ENCODE measurements at places on chromosomes 16 and 17.

DNA sequence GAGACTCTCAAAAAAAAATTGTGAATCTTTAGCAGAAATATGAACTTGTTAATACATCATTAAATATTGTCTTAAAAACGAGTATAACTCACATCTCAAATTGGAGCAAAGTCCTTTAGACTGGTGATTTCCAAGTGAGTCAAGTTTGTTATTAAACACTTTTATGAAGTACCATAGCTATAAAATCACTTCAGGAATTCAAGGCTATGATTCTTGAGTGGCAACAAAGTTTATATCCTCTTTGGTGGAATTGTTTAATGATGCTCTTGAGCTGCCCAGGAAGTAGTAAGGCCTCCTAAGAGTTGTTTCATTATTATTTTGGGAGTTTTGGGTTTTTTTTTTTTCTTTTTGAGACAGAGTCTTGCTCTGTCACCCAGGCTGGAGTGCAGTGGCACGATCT, 16.7 kb upstream of the BLMH start:
- DNase-seq = no peak

- no peak for DNase-seq
Measured at GRCh38 chr16:23304620-23305019, 2.5 kb downstream of the SCNN1B start.

DNA sequence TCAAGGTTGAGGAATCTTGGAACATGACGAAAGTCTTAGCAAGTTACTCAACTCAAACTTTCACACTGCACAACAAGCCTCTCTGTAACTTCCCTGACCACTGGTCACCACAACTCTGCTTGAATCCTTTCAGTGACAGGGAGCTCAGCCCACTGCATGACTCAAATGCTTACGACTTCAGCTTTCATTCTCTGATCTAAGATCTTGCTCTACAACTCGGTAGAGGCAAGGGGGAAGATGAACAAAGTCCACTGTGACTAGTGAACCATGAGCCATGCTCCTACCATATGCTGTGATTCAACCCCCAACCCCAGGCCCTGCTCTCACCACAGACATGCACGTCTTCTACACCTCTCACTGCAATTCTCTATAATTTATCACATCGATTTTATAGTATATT, 160.9 kb downstream of the SLC39A11 start:
- DNase-seq = no peak

DNA sequence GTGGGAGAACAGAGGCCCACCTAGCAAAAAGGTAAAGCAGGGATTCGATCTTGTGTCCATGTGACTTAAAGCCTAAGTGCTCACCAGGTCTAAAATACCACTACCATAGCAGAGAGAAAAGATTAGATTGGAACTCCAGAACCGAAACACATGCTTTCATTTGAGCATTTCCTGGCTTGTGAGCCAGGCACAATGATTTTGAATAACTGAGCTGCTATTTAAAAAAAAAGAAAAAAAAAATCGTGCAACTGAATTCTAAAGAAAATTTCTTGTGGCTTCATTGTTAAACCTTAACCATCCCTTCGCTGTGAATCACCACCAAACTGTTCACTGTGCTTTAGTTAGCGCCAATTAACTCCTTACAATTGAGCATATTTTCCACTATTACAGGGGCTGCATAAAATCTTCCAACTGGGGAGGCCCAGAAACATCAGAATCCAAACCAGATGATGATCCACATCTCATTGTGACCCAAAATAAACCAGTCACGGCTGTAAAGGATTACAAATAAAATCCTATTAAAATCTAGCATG, 366.4 kb upstream of the ERCC4 start:
- DNase-seq = no peak

GRCh38 chr16:80915079-80915450, 91.6 kb downstream of the CMC2 start:
- no peak for DNase-seq

- no peak for DNase-seq
Measured at GRCh38 chr16:3311496-3311895, 6.2 kb downstream of the ZNF75A start.

DNA sequence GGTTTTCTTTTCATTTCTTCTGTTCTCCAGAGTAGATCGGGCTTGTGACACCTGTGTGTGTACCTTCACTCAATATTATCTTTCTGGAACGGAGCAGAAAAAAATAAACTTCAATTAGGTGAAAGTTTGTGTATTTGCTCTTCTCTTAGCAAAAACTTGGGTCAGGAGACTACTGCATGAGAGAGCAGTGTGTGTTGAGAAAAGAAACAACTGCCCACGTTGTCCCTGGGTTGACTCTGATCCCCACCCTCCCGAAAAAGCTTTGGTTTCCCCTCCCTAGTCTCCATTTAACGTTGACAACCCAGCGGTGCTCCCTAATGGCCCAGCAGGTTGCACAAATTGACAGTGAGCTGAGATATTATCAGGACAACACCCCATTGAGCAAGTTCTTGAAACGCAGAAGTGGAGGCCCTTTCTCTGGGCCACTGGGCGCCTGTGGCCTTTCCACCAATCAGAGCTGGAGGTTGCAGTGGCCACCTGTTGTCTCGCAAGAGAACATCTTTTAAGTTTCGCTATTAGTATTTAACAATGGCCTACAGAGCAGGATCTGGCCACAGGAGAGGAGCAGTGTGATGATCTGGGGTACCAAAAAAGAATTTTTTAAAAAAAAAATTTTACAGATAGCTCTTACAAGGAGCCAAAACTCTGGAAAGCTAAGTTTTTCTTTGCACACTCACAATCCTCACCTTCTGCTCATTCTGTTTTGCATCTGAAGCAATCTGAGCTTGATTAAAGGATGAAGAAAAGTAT, 1.5 kb upstream of the TOX3 start:
- no peak for DNase-seq

DNA sequence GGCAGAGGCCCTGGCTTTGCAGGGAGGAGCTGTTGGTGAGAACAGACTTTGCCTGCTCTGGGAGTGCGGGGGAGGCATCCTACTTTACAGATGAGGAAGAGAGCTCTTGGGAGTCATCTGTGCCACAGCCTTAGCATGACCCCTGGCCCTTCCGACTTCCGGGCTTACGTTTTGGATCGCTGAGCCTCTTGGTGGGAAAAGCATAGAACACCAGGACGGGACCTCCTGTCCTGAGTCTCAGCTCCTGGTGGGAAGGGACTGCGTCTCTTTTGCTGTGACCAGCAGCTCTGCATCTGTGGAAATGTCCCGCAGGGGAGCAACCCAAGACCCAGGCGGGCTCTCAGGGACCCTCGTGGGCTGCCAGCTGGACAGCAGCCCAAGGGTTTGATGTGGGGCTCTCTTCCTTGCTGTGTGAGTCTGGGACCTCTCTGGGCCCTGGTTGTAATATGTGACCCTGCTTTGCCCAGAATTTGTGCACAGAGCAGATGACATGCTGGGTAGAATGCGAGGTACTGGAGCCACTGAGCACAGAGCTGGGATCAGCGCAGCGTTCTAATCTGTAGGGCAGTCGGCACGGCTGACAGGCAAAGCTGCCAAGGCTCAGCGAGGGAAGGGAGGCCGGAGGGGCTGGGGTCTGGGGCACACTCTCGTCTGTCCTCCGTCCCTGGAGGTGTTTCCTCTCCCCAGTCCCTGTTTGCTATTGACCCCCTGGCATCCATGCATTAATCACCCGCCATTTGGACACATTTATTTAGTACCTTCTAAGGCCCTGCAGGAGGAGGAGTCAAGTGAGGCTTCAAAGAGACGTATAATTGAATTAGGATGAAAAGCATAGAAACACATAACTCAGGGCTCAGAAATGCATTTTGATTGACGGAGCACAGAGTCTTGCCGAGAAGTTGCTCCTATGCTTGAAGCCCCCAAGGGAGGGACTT, 64.0 kb downstream of the NT5M start:
- DNase-seq = no peak

DNA sequence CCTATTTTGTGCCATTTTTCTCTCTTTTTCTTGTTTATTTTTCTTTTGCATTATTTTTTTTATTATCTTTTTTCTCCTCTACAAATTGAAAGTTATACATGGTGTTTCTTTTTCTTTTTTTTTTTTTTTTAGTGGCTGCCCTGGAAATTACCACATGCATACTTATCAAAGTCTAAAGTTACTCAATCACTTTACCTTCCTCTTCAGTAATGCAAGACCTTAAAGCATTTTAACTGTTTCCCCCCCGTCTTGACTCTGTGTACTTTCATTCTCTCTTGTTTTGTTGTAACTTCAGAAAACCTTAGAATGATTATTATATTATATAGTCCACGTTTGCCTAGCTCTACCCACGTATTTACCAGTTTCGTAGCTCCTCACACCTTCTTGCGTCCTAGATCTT, 33.3 kb upstream of the SMPD3 start:
- no peak for DNase-seq

DNA sequence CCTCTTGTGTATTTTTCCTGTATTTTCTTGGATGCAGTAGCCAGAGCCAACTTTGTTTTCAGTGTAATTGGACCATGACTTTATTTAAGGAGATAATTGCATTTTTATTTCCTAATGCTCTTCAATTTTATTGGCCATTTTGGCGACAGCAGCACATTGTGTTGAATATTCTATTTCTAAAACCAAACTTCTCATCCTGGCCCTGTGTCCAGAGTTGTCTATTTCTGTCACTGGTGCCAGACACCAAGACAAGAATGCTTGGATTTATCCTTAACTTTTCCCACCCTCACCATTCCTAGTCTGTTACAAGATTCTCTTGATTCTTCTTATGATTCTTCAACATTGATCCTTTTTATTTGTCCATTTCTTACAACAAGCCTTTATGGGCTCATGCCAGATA, 37.1 kb downstream of the ARHGAP44 start:
- DNase-seq = no peak

DNA sequence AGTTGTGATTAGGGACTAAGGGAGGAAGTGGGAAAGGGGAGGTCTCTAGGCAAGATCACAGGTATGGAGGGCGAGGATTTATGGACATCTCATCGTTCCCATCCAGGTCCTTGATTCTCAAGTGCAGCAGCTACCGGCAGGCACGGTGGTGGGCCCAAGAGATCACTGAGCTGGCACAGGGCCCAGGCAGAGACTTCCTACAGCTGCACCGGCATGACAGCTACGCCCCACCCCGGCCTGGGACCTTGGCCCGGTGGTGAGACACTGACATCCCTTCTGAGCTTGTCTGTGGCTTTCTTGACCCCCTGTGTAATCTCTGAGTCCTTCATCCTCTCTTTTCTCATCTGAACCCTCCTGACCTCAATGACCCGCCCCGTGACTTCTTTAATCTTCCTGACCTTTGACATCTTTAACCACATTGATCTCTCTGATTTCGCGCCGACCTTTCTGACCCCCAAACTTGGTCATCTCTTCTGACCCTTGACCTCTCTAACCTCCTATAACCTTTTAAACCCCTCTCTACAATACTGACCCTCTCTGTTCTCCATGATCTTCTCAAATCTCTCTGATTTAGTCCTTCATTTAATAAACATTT, 3.8 kb downstream of the PLD2 start:
- no peak for DNase-seq

DNA sequence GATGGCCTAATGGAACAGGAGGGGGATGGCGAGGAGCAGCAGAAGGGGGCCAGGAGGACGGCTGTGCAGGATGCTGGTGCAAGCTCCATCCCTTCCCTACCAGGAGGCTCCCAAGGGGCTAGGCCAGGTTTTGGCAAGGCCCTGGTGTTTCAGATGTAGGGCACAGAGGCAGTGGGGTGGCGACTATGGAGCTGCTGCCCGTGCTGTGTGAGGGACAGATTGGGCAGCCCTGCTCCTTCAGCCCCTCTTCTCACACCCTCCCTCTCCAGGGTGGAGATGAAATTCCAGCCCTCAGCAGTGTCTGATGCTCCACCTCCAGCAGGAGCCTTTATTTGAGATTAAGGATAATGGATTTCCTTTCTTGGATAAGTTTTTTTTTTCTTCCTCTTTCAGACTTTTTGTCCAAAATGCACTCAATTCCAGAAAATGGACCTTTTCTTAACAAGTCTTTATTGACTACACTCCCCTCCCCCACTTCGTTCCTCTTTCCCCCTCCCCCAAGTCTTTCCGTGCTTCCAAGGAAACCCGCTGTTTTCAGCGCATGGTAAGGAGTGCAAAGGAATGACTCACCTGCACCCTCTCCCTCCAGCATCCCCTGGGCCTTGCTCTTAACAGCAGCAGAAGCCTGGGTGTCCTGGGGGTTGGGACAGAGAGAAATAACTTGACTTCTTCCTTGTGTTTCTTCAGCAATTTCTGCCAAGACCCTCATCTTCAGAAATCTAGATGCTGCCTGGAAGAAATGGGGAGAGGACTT, 95.2 kb downstream of the CCDC182 start:
- peak; percentile 85 for DNase-seq

DNA sequence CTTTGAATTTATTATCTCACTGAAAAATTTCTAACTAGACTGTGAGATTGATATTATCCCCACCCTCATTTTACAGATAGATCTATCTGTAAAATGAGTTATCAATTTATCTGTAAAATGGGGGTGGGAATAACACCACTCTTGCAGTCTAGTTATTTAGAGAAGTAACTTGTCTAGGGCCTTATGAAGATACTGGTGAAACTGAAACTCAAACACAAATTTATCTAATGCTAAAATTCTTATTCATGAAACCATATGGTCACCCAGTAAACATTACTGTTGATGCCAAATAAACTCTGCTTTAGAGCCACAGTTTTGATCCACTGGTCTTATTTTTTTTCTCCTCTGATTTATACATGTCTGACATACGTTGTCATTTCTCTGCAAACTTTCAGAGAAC, 52.1 kb upstream of the SMIM36 start:
- no peak for DNase-seq

DNA sequence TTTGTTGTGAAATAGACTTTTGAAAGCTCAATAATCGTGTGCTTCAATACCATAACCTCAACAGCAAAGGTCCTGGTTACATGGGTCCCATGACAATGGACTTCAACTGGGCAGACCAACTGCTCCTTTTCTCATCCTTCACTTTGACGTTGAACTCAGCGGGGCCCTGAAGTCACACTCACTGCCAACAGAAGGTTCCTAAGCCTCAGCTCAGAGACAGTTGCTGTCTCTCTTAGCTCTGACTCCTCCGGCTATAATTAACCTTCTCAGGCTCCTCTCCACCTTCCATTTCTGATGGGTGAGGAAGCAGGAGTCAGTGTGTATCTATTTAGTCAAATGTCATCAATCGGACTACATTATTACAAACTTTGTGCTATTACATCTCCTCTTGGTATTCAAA, 23.8 kb downstream of the MPP3 start:
- DNase-seq = no peak

- DNase-seq = no peak
Measured at GRCh38 chr16:85192238-85193114, 80.2 kb upstream of the CIBAR2 start.

DNA sequence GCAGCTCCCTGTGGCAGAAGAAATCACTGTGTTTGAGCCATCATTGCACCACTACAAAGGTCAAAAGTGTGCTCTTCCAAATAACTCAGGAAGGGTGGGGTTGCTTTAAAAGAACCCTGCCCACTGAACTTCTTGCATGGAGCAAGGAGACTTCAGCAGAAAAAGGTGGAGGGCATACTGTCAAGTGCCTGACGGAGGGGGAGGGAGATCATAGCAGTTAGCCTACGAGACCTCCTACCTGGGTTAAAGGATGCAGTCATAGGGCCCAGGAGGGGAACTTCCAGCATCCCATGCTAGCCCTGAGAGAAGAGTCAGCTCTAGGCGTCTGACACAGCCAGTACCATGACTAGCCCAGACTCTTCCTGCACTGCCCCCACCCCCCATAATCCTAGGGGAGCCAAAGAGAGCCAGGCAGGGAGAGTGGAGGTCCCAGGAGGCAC, 45.3 kb upstream of the MSI2 start:
- DNase-seq = peak; percentile 23

- no peak for DNase-seq
Measured at GRCh38 chr16:50490828-50491227, 57.4 kb upstream of the NKD1 start.

- DNase-seq = no peak
Measured at GRCh38 chr17:75110234-75110937, 617 bp downstream of the ARMC7 start.

- peak; percentile 86 for DNase-seq
Measured at GRCh38 chr16:59698346-59699020, 964.4 kb upstream of the GOT2 start.
